PC-3 (cell line): ENCODE measurements at places on chromosomes 5 and 9. TPM values are rescaled to one million over a fixed set of nuclear protein-coding genes. Genes with fewer than 3 reads are reported as not detected.

Gene TAF9
- total RNA-seq, result 61.3 and 61.6 TPM in 2 replicates

DNA sequence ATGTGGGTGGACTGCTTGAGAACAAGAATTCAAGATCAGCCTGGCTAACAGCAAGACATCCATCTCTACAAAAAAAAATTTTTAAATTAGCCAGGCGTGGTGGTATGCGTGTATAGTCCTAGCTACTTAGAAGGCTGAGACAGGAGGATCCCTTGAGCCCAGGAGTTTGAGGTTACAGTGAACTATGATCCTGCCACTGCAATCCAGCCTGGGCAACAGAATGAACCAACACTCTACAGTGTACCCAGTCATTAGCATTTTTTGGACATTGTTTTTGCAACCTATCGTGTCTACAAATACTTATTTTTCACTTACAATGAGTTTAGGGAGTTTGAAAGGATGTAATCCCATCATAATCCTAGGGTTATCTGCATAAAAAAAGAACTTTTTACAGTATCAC, 22.1 kb downstream of the RICTOR start:
- no peak for DNase-seq

DNA sequence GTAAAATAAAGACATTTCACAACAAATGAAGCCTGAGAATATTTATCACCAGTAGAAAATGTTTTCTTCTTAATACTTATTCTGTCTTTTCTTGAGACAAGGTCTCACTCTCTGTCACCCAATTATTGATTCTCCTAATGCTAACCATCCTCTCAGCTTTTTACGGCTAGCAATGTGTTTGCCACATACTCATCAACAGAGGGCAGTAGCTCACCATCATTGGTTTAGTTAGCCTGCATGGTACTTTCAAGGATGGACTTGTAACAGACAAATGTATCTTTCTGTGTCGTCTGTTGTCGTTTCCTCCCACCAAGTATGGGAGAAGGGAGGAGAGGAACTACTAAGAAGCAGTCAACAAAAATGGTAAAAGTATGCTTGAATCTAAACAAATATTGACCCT, 5.9 kb upstream of the ACO1 start:
- DNase-seq, result peak; percentile 69

DNA sequence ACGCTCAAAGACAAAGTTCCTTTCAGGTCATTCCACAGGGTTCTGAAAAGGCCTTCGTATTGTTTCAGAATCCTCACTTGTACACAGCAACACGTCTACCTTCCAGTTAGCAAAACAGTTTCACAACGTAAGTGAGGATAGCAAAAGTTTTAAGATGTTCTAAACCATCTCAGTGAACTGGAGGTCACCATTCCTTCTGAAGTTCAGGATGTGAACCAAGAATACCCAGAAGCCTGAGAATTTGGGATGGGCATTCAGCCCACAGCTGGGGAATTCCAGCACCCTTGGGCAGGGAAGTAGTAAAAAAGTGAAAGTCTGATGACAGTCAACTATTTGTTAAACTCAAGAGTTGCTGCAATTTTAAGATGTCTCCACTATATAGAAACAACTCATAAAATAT, 224.5 kb downstream of the BNC2 start:
- DNase-seq, result no peak

- no peak for DNase-seq
Measured at GRCh38 chr9:2676466-2676865, 40.8 kb upstream of the KCNV2 start.
